ENCODE measurements at places on chromosomes 1 and 21.

GRCh38 chr1:234396871-234397270 is 23.6 kb downstream of the COA6 start:
- DNase-seq: no peak

DNA sequence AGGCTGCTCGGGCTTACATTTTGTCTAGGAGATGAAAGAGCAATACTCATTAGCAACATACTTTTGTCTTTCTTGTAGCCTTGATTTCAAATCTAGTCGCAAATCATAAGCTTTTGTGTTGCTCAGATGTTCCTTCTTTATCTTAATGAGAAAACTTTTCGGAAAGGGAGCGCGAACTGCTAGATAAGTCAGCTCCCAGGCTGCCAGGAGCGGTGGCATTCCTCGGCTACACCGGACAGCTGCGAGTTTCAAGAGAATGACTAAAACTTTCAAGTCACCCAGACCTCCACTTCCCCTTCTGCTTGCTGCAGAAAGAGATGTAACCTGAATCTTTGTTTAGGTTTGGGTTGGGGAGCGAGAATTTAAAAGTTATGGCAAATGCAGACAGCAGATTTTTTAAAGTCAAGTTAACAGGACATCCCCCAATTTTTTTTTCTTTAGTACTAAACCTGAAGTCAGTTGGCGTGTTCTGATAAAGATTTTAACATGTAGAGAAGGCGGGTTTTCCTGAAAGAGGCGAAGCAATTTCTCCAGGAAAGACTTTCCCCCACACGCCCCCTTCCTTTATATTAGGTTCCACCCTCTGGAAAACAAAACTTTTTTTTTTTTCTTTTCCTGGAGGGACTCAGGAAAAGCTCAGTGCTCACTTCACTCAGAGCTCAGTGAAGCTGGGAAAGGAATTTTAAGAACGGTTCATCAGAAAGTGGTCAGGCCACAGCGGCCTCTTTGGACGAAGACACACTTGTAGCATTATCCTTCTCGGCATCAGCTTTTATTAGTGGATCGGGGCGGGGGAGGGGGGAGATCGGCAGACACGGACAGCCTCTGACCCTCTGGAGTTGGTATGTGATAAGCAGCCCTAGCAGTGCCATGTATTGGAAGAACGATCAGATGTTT is at the start of gene LHX8:
LHX8 (plus strand) TSS at position 639 of the 897 bp plus-strand sequence. CDS start 2,227 bp downstream, outside the sequence.
- peak; percentile 91 for DNase-seq

DNA sequence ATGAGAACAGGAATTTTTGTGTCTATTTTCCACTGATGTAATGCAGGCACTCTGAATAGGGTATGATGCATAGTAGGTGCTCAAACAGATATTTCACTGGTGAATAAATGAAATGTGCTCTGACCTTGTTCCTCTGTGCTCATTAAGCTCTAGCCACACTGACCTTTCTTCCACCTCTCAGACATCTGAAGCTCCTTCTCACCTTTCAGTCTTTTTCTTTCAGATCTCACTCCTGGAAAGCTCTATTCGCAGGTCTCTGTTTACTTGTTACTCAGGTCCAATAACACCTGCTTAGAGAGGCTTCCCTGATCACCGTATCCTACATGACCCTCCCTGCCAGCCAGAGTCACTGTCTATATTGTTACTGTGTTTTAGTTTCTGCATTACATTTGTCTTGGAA is 59.2 kb upstream of the IVNS1ABP start:
- no peak for DNase-seq

- no peak for DNase-seq
Observed at GRCh38 chr1:220918285-220918951, 39.2 kb downstream of the HLX start.

DNA sequence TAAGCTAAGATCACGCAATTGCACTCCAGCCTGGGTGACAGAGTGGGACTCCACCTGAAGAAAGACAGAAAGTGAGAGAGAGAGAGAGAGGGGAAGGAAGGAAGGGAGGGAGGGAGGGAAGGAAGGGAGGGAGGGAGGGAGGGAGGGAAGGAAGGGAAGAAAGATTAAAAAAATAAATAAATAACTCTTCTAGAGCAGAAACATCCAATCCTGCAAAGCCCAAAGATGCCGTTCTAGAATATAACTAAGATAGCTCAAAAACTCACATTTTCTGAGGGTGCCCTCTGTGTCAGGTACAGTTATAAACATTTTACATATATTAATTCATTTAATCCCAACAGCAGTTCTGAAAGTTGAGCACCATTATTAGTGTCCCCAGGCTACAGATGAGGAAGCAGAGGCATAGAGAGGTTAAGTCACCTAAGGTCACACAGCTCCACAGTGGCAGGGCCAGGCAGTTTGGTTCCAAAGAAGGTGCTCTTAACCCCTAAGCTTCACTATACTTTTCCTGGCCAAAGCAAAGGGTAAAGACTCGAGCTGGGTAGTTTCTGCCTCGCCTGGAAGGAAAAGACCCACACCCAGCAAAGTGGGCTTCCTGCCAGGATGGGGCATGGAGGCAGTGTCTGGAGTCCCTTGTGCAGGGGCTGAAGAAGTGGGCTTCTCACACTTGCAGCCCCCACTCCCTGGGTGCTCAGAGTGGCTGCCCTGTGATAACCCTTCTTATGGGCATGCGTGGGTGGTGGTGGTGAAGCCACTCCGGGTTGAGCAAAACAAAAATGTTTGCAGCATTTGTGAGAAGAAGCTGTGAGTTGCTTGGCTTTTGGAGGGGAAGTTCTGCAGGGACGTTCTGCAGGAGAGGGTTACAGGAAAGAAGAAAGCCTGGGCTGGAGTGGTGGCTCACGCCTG is 7.9 kb upstream of the PIK3CD start:
- DNase-seq: no peak

DNA sequence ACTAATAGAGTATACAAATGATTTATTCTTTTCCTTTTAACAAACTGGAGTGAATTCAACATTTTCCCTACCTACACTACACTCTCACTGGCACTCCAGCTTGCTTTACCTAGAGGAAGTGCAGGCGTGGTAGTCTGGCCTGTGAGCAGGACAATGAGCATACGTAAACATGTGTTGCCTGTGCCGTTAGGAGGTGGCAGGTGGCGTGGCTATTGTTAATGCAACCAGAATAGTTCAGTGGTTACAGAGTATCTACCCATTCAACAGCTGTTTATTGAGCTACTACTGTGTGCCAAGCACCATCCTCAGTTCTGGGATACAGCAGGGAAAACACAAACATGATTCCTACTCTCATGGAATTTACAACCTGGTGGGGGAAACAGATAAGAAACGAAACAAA is 299.7 kb upstream of the KAZN start:
- DNase-seq: no peak

- no peak for DNase-seq
Observed at GRCh38 chr1:40955266-40955665, 24.2 kb upstream of the CTPS1 start.

DNA sequence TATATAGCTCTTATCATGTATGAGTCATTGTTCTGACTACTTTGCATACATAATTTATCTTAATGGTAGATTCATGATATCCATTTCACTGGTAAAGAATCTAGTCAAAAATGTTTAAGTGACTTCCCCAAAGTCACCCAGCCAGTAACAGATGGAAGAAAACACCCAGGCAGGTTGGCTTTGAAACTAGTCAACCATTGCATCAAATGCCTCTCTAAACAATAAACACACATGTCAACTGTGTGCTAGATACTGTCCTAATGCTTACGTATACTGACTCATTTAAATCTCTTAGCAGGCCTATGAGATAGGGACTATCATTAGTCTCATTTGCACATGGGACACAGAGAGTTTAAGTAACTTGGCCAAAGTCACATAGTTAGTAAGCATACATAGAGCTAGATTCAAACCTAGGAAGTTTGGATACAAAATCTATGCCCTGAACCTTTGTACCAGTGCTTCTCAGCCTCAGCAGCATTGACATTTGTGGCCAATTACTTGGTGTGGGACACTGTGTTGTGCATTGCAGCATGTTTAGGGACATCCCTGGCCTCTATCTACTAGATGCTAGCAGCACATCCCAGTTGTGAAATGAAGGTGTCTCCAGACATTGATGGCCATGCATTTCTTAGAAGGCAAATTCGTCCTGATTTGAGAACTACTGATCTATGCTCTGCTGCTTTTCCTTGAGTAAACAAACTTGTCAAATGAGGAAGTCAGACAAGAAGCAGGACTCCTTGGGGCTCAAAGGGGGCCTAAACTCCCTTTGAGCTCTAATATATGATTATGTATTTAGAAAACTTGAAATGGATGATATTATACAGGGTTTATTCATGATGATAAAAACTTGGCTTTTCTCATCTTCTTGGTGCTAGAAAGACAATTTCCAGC is 316.3 kb downstream of the KCNH1 start:
- DNase-seq: no peak

DNA sequence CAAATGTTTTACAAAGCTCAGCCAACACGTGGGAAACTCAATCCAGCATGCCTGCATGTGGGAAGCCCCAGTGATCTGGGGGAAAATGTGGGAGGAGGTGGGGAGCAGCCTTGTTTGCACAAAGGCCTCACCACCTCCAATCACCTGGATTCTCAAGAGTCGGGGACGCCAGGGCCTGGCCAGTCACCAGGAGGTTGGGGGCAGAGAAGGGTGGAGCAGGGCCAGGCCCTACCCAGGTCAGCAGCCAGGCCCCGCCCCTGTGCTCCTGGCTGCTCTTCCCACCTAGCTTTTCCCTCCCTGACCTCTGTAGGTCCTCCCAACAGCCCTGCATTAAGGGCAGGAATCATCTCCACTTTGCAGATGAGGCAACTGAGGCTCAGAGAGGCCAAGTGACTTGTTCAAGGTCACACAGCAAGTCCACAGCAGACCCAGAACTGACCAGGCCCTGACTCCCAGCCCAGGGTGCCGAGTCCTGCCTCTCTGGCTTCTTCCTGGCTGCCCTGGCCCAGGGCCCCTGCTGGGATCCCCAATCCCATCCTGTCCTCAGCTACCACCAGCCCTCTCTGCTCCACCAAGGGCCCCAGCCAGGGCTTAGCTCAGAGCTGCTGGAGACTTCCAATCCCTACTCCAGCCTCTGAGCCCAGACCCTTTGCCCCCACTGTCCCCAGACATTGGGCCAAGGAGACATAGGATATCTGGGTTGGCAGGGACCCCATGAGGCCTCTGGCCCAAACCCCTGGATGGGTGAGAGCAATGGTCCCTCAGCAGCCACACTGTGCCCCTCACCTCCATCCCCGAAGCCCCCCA is 508.6 kb downstream of the PTPRU start:
- DNase-seq: no peak

- DNase-seq: peak; percentile 92
Observed at GRCh38 chr1:10074059-10074851, 41.5 kb downstream of the UBE4B start.

- no peak for DNase-seq
Observed at GRCh38 chr21:44943686-44944550, 4.1 kb downstream of the SLX9 start.

DNA sequence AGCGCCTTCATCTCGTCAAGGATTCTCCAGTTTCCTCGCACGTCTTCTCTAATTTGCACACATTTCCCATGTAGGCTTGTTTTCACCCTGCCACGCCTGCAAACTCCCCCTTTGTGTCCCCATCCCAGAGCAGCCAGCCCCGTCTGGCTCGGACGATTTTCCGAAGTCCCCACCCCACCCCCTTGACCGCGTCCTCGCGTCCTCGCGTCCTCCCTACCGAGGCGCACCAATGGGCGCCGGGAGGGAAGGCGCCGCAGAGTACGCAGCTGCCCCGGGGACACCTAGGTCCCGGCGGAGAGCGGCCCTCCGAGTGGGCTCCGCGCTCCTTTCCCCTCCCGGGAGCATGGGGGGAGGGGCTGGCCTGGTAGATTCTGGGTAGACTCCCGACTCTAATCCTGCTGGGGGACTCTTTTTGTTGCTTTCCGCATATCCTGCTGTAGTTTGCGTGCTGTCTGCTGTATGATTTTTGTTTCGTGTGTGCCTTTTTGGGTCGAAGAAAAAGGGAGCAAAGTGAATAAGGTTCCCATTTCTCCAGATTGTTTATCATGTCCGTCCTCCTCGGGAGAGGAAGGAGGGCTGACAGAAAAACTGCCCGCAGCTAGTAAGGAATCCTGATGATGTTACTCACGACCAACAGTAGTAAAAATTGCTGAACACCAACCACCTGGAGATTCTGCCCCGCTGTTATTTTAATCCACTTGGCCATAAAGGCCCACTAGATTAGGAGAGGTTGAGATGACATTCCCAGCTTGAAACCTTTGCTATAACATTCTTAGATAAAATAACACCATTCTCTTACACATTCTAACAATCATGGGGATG is 1.5 kb downstream of the CACHD1 start:
- DNase-seq: peak; percentile 67

GRCh38 chr1:6105218-6105679 is 59.6 kb downstream of the KCNAB2 start:
- no peak for DNase-seq

- no peak for DNase-seq
Observed at GRCh38 chr1:51070640-51071039, 31.4 kb upstream of the C1orf185 start.

DNA sequence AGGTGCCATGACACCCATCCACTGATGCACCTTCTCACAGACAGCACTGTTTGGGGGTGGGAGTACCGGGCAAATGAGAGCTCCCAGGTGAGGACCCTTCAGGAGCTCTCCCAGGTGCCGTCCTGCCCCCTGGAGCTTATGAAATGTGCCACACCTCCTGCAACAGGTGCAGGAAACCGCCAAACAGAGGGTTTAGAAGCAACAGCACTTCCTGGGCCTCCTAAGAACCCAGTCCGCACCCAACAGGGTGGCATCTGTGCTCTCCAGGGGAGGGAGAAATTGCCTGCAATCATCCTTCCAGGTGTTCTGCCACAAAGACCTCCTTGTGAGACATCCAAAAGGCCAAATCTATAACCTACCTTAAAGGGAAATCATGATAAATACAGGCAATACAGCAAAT is 87.7 kb upstream of the ATP1B1 start:
- DNase-seq: no peak

DNA sequence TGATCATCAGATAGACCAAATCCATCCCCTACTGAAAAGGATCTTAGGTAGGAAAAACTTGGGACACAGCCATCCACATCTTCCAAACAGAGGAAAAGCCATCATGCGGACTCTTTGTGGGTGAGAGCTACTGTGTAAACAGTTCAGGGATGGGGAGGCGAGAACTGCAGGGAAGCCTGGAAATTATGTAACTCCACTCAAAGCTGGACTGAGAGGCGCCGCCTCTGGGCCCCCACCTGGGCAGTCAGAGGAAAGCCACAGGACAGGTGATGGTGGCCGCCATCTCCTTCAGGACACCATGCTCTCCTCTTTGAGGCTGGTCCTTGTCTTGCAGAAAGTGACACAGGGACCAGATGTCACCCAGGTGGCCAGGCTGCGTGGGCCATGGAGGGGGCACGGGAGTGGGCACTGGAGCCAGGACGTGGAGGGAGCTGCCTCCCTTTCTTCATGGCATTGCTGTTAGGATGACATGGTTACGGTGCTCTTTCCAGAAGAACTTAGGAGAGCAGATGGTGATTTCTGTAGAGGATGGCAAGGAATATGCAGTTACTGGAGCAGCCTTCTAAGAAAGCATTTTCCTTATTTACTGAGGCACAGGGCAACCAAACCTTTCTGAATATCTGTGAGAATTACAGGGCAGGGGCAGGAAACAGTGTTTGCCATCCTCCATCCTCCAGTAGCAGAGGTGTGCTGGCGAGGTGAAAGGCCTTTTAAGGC is 32.0 kb upstream of the TDRD10 start:
- DNase-seq: no peak

GRCh38 chr1:28592321-28593071 is 431 bp downstream of the RAB42 start:
- DNase-seq: peak; percentile 56

Data from islet precursor cell (in vitro differentiated cells).